Astrocyte of the hippocampus (primary cell): ENCODE measurements at places on chromosomes 2 and 18.

- DNase-seq = no peak
Observed at GRCh38 chr2:229118336-229118735, 152.8 kb downstream of the PID1 start.

- DNase-seq = peak; percentile 29
Observed at GRCh38 chr18:73563901-73564472, 583.6 kb downstream of the FBXO15 start.

- no peak for DNase-seq
Observed at GRCh38 chr2:234330902-234331301, 166.0 kb downstream of the ARL4C start.

DNA sequence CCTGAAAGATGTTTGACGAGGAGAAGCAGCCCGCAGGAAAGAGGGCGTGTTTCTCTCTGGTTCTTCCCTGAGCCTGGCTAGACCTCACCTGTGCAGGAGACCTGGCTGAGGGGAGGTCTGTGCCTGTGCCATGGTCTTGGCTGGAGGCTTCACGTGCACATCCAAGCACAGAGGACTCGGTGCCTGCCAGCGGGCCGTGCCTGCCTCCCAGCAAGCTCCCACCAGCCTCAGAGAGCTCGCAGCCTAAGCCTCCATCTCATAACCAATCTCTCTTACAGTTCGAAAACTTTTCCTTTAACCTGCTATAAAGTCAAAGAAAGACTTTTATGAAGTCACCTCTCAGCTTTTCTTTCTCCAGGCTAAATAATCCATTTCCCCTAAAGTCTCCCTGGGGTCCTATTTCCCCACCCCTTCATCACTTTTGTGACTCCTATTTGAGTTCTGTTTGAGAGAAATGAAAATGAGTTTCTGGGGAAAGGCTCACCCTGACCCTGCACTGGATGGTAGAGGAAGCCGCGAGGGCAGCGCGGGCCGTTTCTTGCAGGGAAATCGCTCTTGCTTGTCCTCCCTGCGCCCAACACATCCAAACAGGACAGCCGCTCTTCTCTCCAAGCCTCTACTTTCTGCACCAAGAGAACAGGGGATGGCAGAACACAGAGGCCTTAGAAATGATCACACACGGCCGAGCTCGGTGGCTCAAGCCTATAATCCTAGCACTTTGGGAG is 521.0 kb downstream of the SOX11 start:
- DNase-seq = no peak

DNA sequence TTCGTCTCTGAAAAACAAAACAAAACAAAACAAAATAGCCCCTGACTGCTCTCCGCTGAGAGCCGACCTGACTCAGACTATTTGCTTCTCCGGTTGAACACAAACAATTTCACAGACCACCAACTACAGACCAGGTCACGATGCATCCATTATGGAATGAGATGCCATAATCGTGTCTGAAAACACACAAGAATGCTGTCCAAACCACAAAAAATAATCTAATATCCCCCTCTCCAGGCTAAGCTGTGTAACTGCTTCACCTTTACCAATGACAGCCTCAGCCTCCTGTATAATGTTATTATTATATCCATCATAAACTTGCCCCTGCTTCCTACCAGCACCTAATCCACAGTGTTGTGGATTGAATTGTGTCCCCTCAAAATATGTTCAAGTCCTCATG is 114.7 kb downstream of the DNAH6 start:
- DNase-seq = peak; percentile 69

- DNase-seq = peak; percentile 7
Observed at GRCh38 chr18:64100116-64100922, 48.6 kb downstream of the LINC00305 start.

- no peak for DNase-seq
Observed at GRCh38 chr2:68225119-68225632, 27.2 kb downstream of the PPP3R1 start.

DNA sequence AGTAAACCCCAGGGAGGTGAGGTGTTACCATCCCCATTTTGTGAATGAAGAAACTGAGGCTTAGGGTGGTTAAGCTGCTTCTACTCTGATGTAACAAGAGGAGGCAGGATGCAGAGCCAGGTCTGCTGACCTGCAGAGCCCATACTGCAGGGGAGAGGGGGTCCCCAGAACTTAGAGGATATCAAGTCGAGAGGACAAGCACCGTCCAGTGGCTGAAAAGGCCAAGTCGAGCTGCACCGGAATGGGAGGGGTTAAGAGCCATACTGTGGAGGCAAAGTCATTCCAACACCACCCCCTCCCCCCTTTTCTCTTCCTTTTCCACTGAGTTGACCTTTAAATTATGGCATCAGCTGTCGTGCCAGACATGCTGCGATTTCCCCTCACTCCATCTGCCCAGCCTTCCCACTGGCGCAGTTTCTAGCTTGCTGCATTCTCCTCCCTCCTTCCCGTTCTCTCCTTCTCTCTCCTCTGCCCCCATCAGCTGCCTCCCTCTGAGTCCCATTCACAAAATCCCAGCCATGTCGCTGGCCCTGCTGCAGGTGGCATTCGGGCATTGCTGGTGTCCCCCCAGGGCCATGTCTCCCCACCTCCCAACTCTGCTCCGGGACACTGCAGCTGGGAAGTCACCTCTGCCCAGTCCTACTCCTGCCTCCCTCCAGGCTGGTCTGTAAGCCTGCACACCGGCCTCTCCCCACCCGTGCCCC is 346.9 kb downstream of the DYSF start:
- DNase-seq = no peak

GRCh38 chr2:235666213-235666781 is 172.5 kb downstream of the AGAP1 start:
- peak; percentile 92 for DNase-seq

- no peak for DNase-seq
Observed at GRCh38 chr2:237150831-237151375, 65.2 kb downstream of the COPS8 start.

DNA sequence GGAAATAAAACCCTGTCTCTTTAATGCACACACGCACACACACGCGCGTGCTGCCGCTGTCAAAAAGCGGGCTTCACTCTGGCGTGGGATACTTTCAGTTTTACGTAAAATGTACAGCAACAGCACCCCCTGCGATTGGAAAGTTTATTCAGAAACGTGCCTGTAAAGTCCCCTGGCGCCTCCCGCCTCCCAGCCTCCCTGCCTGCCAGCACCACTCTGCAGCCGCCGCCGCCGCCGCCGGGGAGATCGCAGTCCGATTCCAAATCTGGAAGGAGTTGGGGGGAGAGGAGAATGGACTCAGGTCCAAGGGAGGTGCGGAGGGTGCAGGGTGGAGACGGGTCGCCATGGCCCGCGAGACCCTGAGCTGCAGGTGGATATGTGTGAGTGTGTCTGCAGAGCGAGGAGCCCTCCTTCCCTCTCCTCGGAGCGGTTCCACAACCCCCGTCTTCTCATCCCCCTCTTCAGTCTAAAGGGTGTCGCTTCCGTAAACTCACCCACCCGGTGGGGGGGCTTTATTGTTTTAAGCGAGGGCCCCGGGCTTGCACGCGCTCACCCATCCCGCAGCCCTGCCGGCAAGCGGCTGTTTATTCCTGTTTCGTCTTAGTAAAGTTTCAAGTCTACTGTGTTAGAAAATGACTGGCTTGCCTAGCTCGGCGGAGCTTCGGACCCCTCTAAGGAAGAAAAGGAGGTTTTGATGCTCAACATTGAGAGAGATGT is 1.8 kb upstream of the BCL11A start:
- peak; percentile 79 for DNase-seq

- DNase-seq = no peak
Observed at GRCh38 chr2:105184420-105184819, 57.1 kb upstream of the GPR45 start.

- DNase-seq = no peak
Observed at GRCh38 chr2:205858275-205858674, 176.0 kb downstream of the NRP2 start.

DNA sequence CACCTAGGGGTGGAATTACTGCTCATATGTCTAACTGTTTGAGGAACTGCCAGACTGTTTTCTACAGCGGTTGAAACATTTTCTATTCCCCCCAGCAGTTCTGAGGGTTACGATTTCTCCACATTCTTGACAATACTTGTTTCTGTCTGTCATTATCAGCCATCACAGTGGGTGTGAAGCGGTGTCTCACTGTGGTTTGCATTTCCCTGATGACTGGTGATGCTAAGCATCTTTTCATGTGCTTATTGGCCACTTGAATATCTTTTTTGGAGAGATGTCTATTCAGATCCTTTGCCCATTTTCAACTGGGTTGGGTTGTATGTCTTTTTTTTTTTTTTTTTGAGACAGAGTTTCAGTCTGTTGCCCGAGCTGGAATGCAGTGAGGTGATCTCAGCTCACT is 63.0 kb downstream of the ADNP2 start:
- peak; percentile 46 for DNase-seq

DNA sequence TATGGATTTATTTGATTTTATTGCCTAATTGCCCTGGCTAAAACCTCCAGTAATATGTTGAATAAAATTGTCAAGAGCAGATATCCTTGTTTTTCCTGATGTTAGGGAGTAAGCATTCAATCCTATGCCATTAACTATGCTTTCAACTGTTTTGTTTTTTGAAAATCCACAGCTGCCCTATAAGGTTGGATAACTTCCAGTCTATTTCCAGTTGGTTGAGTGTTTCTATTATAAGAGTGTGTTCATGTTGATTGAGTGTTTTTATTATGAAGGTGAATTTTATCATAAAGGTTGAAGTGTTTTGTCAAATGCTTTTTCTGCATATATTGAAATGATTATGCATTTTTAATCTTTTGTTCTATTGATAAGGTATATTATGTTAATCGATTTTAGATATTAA is 149.9 kb upstream of the SCN7A start:
- DNase-seq = no peak

DNA sequence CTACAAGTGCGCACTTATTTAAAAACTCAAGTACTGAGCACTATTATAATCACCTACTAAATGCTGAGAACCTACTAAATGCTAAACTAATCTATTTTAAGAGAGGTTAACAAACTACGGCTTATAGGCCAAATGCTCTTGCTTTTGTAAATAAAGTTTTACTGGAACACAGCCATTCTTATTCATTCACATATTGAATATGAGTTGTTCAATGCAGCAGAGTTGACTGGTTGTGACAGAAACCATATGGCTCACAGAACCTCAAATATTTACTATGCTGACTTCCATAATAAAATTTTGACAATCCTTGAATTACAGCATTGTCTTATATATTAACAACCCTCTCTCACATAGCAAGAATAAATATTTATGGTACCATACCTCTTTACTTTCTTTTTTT is 103.2 kb downstream of the ZNF521 start:
- no peak for DNase-seq

GRCh38 chr2:46040563-46041155 is 256.5 kb upstream of the EPAS1 start:
- no peak for DNase-seq

DNA sequence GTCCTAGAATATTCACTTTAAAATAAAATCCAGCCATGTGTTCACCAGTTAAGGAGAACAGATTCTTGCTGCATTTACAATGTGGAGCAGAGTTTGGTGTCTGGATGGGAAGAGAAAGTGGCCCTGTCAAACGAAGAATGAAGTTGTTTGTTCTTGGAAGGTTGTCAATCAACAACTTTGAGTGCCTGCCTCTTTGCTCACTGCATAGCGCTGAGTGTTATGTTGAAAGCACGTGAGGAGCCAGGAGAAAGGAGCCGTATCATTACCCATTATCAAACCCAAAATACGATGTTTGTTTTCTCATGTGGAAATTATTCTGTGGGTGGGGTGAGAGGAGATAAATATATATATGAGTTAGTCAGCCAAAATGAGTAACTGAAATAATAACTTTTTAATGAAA is 492.5 kb upstream of the POU3F3 start:
- no peak for DNase-seq

- peak; percentile 86 for DNase-seq
Observed at GRCh38 chr2:157229572-157229971, 27.9 kb upstream of the GALNT5 start.

DNA sequence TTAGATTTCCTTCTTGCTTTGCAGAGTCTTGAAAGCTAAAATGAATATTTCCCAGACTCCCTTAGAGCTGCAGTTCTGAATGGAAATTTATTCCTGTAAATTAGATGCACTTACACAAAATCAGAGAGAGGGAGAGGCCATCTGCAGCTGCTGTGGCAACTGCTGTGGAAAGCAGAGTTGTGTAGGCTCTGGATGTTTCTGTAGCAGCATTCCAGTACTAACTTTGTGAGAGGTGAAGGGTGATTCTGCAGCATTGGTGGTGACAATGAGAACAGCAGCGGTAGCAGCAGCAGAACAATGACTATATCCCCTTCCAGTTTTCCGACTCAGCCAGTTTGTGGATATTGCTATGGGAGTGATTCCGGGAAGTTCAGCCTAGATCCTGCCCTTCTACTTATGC is 433.0 kb upstream of the REG3G start:
- DNase-seq = no peak

DNA sequence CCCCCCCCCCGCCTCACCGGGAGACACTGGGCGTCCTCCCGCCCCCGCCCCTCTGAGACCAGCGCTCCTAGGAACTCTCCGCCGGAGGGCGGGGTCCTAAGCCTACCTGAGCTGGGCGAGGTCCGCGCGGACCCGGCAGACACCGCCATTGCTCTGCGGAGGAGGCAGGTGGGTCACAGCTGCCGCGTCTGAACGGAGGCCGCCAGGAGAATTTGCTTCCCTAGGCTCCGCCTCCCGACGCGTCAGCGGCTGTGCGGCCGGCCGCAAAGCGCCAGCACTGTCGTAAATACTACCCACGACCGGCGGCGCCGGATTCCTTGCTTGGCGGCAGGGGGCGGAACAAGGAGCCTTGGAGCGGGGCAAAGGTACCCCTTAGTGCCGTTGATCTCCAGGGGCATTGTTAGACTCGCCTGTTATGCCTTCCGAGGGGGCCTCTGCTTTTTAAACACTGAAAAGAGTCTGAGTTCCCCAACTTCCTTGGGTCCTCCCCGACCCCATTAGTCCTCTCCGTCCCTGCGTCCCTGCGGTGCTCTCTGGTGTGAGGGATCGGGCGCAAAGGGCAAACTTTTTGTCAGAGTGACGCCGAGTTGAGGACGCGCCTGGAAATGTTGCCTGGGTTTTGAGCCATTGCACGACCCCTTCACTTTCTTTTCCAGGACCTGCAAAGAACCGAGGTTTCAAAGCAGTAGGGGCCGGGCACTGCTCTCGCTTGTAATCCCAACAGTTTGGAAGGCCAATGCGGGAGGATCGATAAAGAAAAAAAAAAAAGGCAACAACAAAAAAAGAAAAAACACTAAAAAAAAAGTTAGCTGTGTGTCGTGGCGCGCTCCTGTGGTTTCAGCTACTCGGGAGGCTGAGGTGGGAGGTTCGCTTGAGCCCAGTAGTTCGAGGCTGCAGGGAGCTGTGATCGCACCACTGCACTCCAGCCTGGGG is at the start of gene GGCX:
TSS of gene GGCX (minus strand) at position 214 of the 933 bp plus-strand sequence. CDS start at position 149, 65 bp downstream.
- peak; percentile 98 for DNase-seq

DNA sequence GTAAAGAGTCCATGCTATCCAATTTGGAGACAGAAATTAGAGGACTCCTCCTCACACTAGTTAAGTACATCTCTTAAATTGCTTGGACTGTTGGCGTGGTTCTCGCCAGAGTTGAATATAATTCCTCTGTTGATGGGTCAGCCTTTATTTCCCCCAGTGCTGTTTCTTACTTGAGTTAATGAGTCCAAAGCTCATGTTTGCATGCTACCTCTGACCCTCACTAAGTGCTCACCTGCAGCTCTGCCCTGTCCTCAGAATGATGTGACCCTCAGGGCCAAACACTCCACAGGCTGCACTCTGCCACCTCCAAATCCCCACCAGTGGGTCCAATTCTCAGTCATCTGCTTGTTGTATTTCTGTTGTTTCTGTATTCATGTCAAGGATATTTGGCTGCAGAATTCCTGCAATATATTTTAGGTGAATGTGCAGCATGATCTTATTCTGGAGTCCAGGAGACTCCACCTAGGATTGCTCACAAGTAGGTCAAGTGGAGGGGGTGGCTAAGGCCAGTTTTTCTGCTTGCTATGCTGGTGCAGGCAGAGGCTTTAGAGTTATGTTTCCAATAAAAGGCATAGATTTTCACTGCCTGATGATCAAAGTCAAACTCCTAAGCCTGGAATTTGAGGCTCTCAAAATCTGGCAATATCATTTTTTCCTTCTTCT is 37.8 kb downstream of the RDH14 start:
- DNase-seq = no peak
